T-helper 17 cell (primary cell): ENCODE measurements at places on chromosomes 3 and 15. TPM values are rescaled to one million over a fixed set of nuclear protein-coding genes. Genes with fewer than 3 reads are reported as not detected.

DNA sequence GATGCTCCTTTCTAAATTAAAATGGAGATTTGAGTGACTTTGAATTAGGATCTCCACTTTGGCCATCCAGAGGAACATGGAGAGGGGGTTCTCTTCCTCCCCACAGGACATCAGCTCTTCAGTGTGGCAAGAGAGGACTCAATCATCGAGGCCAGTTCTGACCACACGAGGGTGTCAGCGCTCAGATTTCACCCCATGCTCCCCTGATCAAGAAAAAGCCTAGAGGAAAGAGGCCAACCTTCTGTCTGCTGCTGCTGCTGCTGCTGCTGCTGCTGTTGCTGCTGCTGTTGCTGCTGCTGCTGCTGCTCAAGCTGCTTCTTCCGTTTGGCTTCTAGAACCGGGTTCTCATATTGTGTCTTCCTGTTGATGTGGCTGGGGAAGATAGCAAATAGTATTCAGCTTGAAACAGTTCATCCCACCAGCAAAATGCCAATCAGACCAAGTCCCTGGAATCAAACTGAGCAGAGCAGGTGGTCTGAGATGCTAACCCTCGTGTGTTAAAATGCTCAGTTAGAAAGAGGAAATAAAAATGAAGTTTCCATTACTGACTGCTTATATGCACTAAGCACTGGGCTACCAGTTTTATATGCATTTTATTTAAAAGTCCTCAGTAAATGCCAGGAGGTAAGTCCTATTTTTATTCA, 599.0 kb downstream of the MAGI1 start:
- no peak for DNase-seq

DNA sequence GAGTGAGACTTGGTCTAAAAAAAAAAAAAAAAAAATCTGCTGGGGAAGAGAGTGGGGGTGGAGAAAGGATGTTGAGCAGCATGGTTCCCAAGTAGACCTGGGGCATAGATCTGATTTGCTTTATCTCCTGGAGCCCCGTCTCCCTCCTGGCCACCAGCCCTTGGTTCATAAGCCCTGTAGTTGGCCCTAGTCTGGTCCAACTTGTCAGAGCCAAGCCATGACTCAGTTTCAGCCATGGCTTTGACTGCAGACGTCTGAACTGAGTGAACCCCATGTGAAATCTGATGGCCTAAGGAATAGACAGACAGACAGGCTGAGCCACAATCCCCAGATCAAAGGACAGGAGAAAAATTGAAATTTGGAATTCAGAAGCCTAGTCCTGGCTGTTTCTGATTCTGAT, 2.0 kb upstream of the CILP start:
- DNase-seq = no peak

CLRN1 gene
- total RNA-seq = not detected

MLF1 gene
- 7.4 TPM for total RNA-seq

TMCO5A gene
- total RNA-seq = not detected
